Stimulated activated CD4-positive, alpha-beta T cell treated with anti-CD3 and anti-CD28 coated beads, TNF-alpha, amount 100 ng/mL, for 1 hour (primary cell): ENCODE measurements at places on chromosomes 4 and X.
A peak's percentile ranks its signal among the peaks of the same experiment; 100 is the strongest.

DNA sequence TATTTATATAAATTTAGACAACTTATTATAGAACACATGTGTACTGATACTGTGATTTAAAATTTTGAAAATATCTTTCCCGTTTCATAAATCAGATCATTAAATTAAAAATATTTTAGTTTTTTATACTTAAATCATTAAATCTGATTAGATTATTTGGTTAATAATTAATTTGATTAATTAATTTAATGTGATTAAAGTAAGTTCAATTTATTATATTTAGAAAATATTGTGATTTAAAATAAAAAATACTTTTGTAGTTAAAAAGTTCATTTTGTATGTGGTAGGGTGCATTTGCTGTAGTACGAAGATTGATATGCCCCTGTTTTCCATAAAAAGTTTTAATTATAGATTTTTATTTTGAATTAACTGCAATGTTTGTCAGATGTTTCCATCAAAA, 1323.4 kb downstream of the RAPGEF2 start:
- no peak for DNase-seq

GRCh38 chr4:55096619-55097018, 28.8 kb downstream of the KDR start:
- DNase-seq: no peak

DNA sequence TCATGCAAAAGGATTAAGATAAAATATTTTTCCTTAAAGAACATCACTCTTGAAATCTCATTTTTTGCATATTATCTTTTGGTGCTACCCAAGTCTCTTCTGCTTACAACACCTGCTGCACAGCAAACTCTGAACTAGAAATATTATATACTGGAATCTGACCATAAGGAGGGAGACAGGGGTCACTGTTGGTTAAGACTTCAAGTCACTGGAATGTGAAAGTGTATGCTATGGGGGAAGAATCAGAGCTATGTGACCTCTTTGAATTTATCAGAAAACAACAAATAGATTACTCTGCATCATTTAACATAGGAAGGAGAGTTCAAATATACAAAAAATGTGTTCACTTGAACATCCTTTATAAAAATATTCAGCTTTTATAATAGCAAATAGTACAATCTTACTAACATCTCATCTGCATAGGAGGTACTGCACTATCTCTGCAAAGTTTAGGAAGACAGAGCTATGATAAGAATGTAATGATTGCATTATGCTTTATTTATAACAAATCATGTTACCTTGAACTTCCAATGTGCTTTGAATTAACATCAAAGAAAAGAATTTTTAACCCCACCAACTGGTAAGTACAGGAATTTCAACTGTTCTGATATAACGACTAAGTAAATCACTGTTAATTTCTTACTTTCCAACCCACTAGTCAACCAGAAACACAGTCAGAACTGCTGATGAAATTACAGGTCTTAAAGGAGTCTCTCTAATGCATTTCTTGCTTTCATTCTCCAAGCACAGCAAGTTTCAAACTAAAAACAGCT, 69.8 kb downstream of the ZNF827 start:
- DNase-seq: no peak

DNA sequence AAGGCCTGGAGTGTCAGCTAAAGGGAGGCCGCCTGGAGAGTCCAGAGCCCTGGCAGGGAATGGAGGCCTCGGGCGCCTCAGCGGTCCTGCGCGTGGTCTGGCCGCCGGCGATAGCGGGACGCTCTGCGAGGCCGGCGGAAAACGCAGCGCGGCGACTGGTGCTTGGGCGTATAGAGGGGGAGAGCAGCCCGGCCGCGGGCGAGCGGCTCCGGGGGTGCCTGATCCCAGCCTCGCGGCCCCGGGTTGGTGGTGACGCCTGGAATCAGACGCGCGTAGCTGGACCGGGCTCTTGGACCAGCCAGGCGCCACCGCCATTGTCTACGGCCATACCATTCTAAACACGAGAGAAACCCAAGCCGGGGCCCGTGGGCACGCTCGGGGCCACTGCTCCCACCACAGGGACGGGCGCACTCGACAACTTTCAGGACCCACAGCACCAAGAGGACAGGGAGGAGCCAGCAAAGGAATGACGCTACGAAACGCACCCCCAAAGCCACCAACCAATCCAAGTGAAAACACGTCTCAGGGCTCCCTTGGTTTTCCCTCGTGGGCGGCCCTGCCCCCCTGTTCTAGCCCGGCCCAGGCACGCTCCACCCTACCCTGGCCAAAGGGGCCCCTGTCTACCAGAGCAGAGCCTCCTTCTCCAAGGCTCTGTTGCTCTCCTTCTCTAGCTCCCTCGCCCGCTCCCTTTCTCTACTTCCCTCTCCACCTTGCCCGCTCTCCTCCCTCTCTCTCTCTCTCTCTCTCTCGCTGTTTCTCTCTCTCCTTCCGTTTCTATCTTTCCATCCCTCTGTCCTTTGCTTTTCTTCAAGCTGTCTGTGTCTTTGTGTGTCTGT, 7.8 kb downstream of the FRG2 start:
- DNase-seq: no peak

- DNase-seq: no peak
Observed at GRCh38 chr4:176838601-176839433, 46.1 kb upstream of the VEGFC start.

- no peak for DNase-seq
Observed at GRCh38 chrX:118177708-118178107, 61.1 kb upstream of the KLHL13 start.

DNA sequence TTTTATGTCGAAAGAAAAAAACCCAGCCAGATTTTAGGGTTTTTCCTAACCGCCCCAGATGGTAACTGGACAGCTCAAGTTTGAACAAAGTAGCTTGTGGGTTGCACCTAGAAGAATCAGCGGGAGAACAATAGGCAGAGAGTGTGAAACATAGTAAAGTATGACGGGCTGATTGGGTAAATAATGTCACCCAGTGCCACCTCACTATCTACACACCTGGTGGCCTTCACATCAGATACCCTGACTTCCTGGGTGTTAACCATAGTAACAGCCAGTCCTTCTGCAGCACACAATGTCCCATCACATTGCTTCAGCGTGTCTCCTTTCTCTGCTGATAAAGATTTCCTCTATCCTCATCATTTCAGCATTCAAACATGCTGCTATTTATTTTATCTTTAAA, 159.1 kb upstream of the HS3ST1 start:
- no peak for DNase-seq

- DNase-seq: peak; percentile 35
Observed at GRCh38 chrX:15686818-15687685, 22.4 kb upstream of the CLTRN start.

- no peak for DNase-seq
Observed at GRCh38 chrX:17828171-17828570, 32.9 kb downstream of the RAI2 start.

DNA sequence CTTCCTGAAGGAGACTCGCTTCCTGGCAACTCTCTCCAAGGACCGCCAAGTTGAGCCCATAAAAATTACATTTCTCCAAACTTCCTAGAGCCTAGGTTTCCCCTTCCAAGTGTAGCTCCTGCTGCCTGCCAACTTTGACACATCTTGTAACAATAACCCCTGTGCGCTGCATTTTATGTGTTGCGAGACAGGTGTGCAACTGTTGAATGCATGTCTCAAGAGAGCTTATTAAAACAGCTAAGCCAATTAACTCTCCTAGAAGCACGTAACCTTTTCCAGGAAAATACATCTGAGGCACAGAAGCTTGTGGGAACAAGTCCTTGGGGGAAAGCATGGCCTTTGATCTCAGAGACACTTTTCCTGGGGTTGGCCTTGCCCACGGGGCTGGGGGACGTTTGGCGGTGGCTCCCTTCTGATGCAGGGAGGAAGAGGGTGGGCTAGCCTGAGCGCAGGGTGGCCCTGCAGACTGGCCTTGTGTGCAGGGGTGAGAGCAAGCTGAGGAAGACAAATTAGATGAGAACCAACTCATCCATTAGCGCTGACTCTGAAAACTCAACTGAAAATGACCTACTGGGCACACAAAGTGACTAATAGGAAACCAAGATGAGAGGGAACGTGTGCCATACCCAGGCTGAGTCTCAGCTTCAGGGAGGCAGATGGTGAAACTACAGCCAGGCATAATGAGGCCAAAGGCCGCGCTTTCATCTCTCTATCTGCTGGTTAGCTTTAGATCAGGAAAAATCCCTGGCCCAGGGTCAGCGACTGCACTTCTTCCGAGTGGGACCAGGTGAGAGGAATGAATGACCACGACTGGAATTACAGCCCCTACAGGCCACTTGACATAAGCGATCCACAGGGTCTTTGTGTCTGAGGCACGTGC, 75.3 kb downstream of the ENPP6 start:
- DNase-seq: no peak

DNA sequence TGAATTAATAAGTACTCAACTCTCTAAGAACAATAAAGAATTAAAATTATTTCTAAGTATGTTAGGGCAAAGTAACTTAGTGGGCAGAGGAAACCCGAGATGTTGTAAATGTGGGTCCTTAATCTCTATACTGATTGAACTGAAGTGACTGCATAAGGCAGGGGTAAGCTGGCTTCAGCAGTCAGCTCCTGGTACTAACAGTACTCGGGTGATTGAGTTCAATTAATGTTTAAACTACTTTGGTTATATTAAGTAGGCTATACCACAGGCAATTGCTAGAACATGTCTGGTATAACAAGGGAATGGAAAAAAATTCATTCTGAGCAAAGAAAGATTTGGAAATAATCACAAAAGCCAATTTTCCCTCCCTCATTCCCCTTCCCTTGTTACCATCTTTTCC, 90.7 kb downstream of the LNX1 start:
- no peak for DNase-seq

- DNase-seq: no peak
Observed at GRCh38 chr4:173192375-173193162, 24.0 kb downstream of the GALNT7 start.

- no peak for DNase-seq
Observed at GRCh38 chr4:52864793-52865192, 2.7 kb downstream of the RASL11B start.

DNA sequence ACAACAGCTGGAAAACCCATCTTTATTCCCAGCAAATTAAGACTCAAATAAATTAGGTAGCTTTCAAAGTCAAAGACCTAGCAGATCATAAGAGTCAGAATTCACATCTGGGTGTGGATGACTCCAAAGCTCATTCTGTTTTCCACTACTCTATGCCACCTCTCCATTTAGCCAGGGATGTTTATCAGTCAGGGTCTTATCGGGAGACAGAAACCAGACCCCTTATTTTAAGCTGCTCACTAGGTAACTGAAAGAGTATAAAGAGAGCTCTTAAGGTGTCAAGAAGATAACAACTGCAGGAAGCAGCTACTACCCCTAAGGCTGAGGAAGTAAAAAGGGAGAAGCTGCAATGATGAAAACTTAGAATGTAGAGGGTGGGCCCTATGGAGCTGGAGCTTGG, 333.7 kb upstream of the KLF3 start:
- no peak for DNase-seq

- no peak for DNase-seq
Observed at GRCh38 chr4:166838975-166839614, 395.2 kb downstream of the SPOCK3 start.

- no peak for DNase-seq
Observed at GRCh38 chr4:53852343-53852742, 212.1 kb downstream of the CHIC2 start.

DNA sequence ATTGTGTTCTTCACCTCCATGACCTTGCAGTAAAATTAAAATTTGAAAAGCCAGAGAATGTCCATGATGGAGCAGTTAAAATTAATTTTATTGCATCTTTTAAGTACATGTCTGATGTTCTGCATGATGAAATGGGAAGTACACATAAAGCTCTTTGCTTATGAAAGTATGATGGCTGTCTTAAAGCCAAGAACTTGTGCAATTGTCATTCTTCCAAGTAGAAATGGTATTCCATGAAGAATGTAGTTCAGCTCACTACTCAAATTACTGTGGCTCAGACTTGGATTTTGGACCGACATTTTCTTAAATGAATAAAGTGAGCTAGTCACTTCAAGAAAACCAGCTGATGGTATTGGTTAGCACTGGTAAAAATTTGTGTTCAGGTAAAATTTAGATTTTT, 161.7 kb upstream of the CXCL13 start:
- DNase-seq: no peak

GRCh38 chr4:151204925-151205524, 71.9 kb upstream of the PRSS48 start:
- DNase-seq: no peak

- DNase-seq: no peak
Observed at GRCh38 chr4:48986654-48987164, 634 bp downstream of the CWH43 start.

GRCh38 chrX:97050392-97050791, 166.7 kb downstream of the RPA4 start:
- no peak for DNase-seq

- peak; percentile 2 for DNase-seq
Observed at GRCh38 chrX:118807151-118808017, 16.2 kb upstream of the ZCCHC12 start.

DNA sequence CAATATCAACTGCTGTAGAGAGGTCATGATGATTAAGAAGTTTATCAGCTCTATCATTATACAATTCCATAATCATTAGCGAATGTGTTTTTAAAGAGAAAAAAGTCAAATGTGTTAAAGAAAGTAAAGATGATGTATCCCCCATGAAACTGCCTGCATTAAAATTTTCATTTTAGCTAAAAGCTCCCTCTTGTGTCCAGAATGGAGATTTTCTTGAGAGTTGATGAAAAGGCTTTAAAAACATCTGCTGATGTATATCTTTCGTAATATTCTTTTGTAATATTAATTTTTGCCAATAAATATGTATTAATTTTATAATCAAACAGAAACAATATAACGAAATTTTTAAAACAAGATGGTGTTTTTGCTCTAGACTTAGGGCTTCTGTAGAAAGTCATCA, 52.1 kb upstream of the LHFPL1 start:
- no peak for DNase-seq

GRCh38 chrX:84133023-84133422, 55.0 kb downstream of the RPS6KA6 start:
- no peak for DNase-seq

DNA sequence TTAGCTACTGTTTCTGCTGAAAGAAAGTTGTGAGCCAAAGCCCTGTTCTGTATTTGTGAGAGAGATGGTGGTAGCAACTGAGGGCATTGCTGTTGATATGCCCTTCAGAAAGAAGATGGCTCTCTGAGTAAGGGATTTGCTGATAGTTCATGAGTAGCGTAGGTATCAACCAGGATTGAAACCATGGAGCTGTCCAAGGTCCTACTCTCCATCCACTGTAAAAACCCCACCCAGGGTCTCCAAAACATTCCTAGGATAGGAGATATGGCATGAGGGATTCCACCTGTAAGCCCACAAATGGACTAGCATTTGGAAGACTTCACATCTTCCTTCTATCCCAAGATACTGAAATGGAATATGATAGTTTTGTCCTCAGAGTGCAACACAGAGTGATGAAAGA, 277.1 kb upstream of the PRKX start:
- no peak for DNase-seq
